Globus pallidus (tissue), 1 donor: ENCODE measurements at places on chromosomes 2 and 18.

DNA sequence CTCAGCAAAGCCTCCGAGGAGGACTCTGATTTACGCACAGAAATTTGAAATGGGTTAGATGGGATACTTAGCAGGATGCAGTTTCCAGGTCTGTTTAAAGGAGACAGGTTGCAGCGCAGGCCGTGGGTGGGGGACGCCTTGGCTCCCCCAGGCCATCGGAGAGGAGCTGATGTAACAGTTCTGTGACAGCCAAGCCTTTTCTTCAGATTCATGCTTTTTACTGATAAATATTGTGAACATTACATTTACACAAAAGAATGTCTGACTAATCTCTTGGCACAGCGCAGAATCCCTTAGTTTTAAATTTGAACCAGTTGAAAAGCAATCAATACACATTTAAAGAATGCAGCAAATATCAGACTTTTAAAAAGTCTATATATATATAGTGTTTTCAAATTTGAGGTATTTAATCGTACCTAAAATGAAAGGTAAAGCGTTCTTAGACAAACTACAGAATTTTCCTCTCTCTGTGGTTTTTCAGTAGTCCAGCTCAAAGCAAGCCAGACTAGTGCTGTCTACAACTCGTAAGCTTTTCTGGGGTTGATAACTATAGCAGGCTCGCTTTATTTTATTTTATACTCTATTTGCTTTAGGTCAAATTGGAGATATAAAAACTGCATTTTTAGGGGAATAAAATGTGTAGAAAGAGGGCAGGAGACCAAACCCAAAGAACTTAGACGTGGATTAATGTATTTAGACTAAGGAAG, 221.9 kb downstream of the PIEZO2 start:
- no peak for DNase-seq

DNA sequence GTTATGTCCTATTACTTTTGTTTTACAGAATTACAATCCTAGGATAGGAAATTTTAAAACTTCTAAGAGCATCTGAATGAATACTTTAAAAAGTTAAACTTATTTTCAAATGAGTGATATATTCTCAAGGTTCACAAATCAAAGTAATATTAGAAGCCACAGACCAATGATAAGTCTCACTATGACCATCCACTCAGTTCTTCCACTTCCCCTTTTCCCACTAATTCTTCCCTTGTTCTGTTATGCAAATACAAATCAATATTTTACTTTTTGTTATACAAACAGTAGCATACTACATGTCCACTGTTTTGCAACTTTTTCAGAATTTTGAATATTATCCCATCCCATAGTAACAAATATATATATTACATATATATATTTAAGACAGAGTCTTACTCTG, 20.2 kb downstream of the USP37 start:
- no peak for DNase-seq

DNA sequence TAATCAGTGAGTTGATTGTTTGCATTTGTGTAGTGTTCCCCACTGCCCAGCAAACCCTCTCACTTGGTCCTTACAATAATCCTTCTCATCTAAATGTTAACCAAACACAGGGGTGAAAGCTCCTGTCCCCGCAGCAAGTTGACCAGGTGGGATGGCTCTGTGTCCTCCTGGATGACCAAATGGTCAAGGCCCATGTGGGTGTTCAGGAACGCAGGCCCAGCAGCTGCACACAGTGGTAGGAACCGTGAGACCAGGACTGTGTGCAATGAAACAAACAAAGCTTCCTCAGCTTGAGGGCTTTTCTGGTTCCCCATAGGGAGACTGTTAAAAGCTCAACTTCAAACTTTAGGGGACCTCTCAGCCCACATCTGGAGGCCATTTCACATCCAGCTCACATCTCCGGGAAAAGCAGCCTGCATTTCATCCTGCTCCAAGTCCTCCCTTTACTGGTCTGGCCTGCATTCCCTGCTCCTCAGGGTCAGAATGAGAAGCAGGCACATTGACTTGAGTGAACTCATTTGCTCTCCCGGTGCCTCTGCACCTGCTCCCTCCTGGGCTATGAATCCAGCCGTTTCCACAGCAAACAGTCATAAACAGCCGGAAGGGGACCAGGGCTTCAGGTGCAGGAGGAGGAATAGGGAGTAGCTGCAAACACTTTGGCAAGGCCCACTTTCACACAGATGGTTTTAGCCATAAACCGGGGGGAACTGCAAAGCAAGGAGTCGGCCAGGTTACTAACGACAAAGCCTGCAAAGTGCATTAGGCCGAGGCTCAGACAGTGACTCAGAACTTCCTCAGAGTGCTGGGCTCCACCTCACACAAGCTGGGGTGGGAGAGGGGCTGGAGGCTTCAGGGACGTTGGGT, 144.7 kb downstream of the CAPN13 start:
- DNase-seq, result no peak

DNA sequence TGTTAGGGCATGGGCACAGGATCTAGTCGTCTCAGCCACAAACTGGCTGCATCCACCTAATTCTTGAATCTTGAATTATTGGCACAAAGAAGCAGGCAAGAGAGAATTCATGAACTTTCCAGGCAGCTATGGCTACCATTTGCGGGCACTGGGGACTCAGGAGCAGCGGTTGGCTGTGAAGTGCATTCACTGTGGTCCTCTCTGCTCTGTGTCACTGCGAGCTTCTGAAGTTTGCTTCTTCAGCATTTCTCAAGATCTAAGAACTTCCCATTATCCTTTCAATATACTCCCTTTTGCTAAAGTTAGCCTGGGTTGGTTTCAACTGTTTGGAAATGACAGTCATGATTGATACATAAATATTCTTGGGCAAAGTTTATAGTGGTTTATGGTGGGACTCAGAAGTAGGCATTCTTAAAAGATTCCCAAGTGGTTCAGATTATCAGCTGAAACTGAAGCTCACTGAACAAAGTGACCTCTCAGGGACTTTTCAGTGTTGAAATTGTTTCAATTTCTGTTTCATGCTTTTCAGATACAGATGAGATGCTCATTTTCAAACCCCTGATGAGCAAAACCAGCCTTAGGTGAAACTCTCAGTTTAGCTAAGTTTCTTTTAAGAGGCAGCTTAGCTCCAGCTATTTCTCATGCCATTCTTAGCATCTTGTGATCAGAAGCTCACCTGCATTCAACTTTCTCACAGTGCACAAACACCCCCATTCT, 1258.3 kb upstream of the GYPC start:
- no peak for DNase-seq

- DNase-seq, result no peak
Measured at GRCh38 chr2:67281101-67281500, 116.0 kb upstream of the ETAA1 start.

GRCh38 chr2:16661936-16662839, 3.4 kb downstream of the CYRIA start:
- no peak for DNase-seq

GRCh38 chr2:116917196-116917595, 897.3 kb upstream of the DDX18 start:
- no peak for DNase-seq

DNA sequence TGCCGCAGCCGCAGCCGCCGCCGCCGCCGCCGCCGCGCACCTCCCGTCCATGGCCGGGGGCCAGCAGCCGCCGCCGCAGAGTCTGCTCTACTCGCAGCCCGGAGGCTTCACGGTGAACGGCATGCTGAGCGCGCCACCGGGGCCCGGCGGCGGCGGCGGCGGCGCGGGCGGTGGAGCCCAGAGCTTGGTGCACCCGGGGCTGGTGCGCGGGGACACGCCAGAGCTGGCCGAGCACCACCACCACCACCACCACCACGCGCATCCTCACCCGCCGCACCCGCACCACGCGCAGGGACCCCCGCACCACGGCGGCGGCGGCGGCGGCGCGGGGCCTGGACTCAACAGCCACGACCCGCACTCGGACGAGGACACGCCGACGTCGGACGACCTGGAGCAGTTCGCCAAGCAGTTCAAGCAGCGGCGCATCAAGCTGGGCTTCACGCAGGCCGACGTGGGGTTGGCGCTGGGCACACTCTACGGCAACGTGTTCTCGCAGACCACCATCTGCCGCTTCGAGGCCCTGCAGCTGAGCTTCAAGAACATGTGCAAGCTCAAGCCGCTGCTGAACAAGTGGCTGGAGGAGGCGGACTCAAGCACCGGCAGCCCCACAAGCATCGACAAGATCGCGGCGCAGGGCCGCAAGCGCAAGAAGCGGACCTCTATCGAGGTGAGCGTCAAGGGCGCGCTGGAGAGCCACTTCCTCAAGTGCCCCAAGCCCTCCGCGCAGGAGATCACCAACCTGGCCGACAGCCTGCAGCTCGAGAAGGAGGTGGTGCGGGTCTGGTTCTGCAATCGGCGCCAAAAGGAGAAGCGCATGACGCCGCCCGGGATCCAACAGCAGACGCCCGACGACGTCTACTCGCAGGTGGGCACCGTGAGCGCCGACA, 2.4 kb downstream of the POU3F3 start:
- no peak for DNase-seq

- no peak for DNase-seq
Measured at GRCh38 chr18:49537232-49537896, 24.5 kb upstream of the LIPG start.

DNA sequence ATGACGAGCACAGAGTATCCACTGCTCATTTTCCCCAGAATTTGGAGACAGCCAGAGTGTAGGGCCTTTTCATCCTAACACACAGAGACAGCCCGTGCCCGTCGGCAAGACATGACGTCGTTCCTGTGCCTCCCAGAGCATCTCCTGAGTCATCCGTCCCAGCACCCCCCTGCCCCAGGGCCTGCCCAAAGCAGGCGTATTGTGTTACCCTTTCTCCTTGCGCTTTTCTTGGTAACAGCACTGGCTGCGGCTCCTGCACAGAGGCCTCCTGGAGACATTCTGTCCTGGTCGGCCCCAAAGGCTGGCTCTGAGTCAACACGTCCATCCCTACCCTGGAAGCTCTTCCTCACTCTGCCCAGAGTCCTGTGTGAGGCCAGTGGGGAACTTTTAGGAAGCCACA, 217.1 kb downstream of the KLHL29 start:
- DNase-seq, result no peak

DNA sequence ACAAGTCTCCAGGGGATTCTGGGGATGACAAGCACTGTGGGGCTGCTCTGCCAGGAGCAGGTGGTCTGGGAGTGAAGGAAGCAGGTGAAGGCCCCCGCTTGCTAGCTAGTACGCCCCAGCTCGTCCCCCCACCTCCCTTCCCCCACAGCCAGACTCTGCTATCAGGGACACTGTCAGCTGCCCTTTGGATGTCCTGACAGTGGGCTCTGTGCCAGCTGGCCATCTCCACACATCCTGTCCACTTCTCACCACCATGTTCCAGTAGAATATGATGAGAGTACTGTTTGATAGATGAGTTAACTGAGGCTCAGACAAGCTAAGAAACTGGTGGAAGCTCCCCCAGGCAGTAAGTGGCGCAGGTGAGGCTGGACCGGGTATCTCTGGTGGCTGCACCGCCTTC, 276.2 kb downstream of the CELF4 start:
- DNase-seq, result no peak

GRCh38 chr2:41414486-41415230, 633.2 kb upstream of the PKDCC start:
- no peak for DNase-seq

DNA sequence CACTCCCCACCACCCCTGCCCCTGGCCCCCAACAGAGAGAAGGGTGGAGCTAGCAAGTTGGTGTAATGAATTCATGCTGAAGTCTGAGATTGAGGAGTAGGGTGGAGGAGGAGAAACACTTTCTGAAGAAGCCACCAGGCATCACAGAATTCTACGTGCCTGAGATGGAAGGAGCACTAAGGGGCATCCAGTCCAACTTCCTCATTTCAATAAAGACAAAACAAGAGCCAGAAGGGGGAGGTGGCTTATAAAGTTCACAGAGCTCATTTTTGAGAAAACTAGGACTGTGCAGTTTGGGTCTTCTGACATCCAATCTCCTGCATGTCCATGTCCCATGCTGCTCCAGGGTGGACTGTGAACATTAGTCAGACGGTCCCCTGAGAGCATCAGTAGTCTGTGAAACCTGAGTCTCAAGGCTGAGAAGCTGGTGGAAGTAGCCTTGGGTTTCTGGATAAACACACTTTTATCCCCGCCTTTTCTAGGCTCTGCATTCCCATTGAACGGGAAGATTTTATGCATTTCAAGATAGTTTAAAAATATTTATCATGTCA, 77.7 kb downstream of the TRIM43 start:
- DNase-seq, result no peak

GRCh38 chr18:55465313-55465712, 122.7 kb downstream of the TCF4 start:
- DNase-seq, result no peak

- no peak for DNase-seq
Measured at GRCh38 chr2:238816291-238816690, 31.6 kb upstream of the TWIST2 start.

DNA sequence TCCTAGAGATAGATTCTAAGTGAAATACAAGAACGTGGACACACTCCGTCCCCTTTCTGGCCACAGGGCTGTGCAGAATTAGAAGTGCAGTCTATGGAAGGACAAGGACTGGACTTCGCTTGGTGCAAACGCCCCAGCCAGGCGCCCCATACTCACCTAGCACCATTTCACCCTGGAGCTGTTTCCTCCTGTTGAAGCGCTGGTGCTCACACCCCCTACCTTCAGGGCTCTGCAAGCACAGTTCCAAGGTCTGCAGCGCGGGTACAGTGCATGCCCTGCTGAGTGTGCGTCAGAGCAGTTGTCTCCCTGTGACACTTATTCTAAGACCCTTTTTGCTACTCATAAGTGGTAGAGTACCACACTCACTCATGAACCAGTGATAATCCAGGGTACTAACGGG, 3.0 kb downstream of the HPCAL1 start:
- DNase-seq, result no peak

- no peak for DNase-seq
Measured at GRCh38 chr18:39208190-39208589, 1642.6 kb upstream of the CELF4 start.

DNA sequence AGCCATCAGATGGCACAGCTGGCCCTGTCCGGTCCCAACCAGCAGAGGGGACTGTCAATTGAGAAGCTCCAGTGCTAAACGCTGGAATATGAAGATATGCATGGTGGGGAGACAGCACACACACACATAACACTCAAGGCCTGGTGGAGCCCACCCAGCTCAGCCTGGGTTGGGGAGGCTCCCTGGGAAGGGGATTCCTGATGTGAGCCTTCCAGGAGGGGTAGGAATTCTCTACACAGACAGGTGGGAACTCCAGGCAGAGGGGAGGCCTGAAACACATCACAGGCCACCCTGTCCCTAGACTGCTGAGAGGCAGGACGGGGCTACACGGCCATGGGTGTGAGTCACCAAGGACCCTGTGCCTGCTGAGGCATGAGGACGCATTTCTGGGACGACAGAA, 49.4 kb upstream of the SH3RF3 start:
- no peak for DNase-seq

DNA sequence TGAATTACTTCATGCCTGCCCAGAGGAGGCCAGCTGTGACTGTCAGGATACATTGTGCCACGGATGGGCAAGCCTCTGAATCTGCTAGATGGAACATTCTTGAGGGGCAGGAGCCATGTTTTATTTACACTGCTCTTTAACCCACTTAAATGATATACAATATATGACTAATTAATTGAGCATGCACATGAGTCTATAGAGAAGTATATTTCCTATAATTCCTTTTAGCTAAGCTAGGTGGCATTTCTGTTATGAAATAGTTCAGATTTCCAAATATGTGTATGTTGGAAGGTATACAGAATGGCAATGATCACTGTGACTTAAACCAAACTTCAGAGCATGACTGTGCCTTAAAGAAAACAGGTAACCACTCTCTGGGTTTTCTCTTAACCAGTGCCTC, 131.7 kb downstream of the RAB3GAP1 start:
- no peak for DNase-seq

GRCh38 chr2:224271617-224272236, 130.2 kb downstream of the FAM124B start:
- no peak for DNase-seq
